ENCODE measurements at places on chromosomes 6 and 20. TPM values are rescaled to one million over a fixed set of nuclear protein-coding genes. Genes with fewer than 3 reads are reported as not detected.

ADIG gene
- not detected for total RNA-seq

IRAK1BP1 gene
- 5.2 TPM for total RNA-seq

ULBP3 gene
- total RNA-seq: 16.0 TPM

VGLL2 gene
- total RNA-seq: 0.77 TPM

- DNase-seq: no peak
These were observed 95.5 kb upstream of the AFDN start for GRCh38 chr6:167731216-167731615.

GRCh38 chr20:25300496-25301170, 52.7 kb downstream of the PYGB start:
- DNase-seq: peak; percentile 17

DNA sequence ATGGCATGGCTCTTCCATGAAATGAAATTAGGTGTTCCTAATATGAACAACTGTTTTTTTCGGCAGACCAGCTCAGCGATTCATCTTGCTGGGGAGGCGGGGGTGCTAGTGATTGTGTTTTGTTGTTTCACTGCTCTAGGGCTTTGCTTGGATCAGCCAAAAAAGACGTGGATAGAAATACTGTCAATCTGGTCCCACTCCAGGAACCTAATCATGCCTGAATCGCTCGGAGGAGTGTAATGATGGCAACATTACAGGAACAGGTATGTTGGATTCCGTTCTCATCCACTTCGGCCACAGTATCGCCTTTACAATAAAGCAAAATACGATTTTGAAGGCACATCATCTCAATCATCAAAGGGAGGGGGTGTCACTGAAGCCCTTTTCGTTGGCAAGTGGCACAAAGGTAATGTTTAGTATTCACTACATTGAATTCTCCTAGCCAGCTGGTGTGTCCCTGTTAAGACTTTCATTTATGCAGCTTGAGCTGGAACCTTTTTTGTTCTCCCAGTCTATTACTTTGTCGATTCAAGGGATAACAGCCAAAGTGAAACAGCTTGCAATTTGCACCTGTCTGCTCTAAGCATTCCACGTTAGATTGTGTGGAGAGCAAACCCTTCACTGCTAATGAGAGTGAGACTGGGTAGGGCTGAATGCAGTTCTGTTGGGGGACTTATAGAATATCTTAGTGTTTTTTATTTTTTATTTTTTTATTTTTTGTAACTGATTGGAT, 477.7 kb downstream of the TFAP2A start:
- no peak for DNase-seq

DNA sequence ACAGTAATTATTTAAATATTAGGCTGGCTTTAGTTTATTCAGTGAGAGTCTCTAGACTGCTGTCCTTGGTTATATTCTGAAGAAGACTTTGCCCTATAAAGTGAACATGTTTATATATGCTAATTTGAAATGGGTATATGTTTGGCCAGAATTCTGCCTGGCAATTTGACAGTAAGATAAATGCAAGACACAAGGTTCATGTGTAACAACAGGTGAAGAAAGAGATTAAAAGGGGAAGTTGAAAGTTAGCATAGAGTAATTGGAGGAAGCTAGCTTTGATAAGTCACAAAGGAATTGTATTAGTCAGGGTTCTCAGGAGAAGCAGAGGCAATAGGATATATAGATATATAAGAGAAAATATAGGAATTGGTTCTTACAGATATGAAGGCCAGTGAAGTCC, 191.4 kb downstream of the CENPW start:
- no peak for DNase-seq

DNA sequence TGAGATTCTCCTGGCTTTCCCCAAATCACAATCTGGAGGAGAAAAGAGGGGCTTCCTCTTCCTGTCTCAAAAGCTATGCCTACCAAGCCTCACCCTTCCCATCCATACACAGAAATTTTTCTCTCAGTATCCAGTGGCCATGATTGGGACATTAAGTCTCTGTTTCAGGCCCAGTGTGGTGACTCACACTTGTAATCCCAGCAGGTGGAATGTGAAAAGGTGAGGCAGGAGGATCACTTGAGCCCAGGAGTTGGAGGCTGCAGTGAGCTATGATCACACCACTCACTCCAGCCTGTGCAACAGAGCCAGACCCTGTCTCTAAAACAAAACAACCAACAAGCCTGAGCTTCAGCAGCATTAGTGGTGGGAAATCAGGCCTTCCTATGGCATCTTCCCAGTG, 210.0 kb downstream of the OGFRL1 start:
- DNase-seq: no peak

- DNase-seq: no peak
These were observed 1.4 kb upstream of the ULBP3 start for GRCh38 chr6:150070236-150070818.

DNA sequence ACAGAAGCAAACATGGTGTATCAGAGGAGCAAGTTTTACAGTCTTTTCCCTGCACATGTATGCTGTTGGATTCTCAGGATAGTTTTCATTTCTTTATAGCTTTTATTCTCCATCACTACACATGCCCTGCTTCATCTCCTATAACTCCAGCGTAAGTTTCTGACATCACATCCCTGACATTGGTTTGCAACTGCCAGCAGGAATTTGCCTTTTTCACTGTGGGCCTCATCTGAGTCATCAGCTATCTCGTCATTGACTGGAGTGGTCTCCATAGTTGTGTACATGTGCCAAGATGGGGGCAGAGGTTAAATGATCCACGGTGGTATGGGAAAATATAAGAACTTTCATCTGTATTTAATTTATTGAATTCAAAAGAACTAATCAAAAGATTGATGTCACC, 96.7 kb downstream of the SLX4IP start:
- DNase-seq: no peak

DNA sequence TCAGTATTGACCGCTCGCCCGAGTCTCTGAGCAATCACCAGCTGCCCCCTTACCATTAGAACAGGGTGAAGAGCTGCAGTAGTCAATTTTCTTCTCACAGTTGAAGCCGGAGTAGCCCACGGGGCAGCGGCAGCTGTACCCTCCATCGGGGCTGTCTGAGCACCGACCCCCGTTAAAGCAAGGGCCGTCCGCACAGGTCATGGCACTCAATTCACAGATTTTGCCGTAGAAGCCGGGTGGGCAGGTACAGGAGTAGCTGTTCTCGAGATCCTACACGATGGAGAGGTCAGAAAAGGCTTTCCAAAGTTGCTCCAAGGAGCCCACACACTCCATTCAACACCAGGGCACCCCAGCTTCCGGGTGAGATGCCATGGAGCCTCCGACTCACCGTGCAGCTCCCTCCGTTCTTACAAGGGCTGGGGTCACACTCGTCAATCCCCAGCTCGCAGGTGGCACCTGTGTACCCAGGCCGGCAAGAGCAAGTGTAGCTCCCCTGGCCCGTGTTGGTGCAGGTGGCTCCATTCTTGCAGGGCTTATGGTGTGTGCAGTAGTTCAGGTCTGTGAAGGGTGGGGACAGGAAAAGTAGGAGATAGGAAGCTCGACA, 5.9 kb downstream of the DLL1 start:
- DNase-seq: no peak

DNA sequence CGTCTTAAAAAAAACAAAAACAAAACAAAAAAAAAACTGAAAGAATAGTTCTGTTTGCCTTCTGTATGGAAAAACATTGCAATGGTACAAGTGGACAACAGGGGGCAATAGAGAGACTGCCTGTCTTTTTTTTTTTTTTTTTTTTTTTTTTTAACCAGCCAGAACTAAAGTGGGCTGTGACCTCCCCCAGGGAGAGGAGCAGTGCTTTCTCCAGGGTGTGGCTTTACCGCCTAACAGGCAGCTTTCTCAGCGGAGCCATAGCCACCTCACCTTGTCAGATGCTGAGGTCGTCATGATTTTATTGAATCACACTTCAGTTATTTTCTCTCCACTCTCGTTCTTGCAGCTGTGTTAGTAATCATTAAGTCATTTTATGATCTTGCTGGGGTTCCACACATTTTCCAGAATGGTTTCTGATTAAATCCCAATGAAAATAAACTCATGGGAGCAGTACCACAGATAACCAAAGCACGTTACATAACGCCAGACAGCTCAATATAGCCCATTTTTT, 78.4 kb downstream of the GMPR start:
- no peak for DNase-seq

DNA sequence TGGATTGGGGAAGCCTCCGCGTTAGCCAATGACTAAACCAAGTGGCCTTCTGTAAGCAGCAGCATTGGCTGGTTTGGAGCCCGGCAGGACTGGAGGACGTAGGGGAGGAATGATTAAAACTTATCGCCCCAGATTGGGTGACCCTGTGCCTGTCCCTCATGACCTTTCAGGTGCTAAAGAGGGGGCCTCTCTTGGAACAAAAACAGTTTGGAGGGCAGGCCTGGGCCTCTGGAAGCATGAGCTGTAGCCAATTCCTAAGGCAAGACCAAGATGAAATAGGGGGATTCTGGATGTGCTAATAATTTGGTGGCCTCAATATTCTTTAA, 1.4 kb downstream of the GMPR start:
- DNase-seq: no peak

DNA sequence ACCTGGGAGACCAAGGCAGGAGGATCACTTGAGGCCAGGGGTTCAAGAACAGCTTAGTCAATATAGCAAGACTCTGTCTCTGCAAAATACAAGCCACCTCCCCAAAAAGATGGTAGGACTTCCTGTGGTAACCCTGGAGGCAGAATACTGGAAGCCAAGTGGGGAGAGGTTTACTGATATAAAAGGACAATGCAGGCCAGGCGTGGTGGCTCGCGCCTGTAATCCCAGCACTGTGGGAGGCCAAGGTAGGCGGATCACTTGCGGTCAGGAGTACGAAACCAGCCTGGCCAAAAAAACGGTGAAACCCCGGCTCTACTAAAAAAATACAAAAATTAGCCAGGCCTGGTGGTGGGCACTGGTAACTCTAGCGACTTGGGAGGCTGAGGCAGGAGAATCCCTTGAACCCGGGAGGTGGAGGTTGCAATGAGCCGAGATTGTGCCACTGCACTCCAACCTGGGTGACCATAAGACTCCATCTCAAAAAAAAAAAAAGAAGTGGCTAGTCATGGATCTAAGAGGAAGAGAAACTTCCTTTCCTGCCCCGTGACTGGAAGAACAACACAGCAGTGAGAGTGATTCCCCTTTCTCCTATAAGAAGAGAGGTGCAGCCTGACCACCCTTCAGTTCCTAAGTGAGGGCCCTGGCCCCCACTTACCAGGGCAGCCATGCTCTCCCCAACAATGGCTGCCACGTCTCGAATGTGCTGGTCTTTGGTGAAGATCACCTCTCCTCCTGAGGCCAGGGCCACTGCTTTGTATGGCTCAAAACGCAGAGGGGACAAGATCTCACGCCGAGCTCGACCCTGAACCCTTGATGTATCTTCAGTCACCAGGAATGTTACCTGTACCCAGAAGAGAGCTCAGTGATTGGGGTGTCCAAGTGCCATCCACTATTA, 6.2 kb downstream of the SAPCD1 start:
- DNase-seq: no peak

DNA sequence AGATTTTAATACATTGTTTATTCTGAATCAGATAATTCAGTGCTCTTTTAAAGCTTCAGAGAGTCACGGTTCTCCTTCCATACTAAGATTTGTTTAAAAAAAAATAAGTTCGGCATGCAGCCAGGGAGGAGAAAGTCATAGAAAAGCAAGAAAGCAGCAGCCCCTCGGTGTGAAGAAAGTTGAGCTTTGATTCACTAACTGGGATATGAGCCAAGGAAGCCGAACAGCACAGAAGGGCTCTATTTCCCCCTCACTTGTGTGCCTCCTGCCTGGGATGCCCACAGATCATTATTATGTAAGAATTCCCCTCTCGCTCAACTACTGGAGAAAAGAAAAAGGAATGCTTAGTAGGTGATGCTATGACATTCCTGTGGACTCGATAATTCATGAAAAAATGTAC, 69.3 kb upstream of the SYNJ2 start:
- no peak for DNase-seq

- no peak for DNase-seq
These were observed 2.2 kb upstream of the UBD start for GRCh38 chr6:29561606-29562181.

DNA sequence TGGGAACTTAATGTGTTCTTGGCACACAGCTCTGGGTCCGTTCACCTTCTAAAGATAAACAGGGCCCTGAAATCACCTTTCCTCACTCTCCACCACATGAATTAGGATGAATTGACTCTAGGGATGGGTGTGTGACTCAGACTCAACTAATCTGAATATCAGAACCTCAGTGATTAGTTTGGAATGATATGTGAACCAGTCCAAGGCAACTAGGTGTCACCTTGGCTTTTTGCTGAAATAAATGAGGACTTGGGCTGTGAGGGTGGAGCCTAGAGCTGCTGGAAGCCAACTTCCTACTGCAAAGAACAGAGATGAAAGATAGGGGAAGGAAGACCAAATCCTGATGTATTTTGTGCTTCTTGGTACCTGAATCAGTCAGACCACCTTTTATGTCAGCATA, 132.0 kb upstream of the RNF24 start:
- no peak for DNase-seq

DNA sequence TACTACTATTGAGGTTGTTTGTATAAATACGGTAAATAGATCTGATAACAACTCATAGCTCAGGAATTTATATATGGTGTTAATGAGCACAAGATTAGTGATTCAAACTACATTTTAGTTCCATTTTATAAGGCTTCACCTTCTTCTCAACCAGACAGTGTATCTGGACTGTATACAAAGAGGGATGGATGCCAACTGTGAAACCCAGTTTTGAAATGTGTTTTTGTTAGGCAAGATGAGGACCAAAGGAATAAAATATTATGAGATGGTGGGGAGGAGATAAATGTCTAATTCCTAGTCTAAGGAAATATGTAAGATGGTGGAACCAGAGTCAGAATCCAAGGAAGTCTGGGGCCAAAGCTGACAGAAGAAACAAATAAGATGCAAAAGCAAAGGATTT, 329.0 kb downstream of the GRIK2 start:
- no peak for DNase-seq

- DNase-seq: no peak
These were observed 462.4 kb upstream of the NRSN1 start for GRCh38 chr6:23663652-23664051.

DNA sequence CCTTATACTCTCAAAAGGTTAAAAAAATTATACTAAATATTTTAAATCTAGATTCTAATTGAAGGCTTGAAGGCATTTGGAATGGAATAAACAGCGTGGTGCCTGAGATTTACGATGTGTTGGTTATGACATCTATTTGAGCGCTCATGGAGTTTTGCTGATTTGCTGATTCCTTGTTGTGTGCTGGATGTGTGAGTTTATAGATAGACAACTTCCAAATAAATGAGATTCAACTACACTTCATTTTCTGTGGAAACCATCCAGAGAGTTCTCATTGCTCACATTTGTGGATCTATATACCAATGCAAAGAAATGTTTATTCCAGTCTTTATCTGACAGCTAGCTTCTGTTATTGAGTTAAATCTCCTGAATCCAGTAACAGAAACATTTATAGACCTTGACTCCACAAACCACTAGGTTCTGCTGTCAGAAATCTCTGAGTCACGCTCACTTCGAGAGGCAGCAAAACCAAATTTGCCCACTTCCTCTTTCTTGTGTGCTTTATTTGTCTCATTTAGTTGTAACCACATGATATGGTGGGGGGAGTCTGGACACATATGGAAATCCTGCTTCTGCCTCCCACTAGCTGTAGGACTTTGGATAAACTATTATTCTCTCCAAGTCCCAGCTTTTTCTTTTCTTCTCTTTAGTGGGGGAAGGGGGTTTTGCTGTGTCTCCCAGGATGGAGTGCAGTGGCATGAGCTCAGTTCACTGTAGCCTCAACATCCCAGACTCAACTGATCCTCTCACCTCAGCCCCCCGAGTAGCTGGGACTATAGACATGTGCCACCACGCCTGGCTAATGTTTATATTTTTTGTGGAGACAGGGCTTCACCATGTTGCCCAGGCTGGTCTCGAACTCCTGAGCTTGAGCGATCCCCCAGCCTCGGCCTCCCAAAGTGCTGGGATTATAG, 54.5 kb downstream of the IPCEF1 start:
- DNase-seq: no peak
